NCI-H1930 (cell line): ENCODE measurements at places on chromosomes 3 and 15.
A peak's percentile ranks its signal among the peaks of the same experiment; 100 is the strongest.

- DNase-seq, result no peak
Measured at GRCh38 chr3:143436231-143436930, 316.8 kb downstream of the CHST2 start.

GRCh38 chr3:98574132-98574531, 19.3 kb downstream of the CPOX start:
- DNase-seq, result no peak

- DNase-seq, result no peak
Measured at GRCh38 chr15:38378161-38378560, 75.8 kb upstream of the FAM98B start.

- no peak for DNase-seq
Measured at GRCh38 chr15:58703610-58704009, 45.9 kb downstream of the ADAM10 start.

DNA sequence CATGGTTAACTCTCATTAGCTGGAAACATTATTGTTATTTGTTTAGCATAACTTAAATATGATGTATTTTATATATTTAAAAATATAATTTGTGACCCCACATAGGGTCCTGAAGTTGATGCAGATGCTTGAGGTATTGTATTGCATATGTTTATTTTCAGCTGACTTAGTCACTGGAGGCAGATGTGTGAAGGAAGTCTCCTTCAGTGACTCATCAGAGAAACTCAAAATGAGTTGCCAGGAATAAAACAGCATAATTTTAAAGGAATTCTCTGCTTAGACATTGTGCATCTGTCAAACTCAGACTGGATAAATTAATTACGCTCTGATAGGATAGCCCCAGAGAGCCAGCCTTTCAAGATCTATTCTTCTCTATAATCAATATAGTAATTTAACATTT, 7.9 kb upstream of the OR4F6 start:
- no peak for DNase-seq

DNA sequence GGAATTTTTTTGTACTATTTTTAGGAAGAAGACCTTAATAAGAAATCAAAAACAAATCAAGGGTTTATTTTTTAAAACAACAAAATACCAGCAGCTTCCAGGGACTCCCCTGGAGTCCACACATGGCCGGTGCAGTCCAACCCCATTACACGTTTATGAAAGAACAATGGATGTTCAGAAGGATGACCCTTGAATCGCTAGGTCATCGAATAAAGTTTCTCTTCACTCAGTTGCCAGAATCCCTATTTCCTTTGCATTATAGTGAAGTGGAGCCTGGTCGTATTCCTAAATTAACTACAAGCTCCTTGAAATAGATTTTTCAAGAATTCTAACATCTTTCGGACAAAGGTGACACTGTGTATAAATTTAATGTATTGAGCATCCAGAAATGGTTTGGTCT, 95.1 kb downstream of the BDH1 start:
- DNase-seq, result no peak

DNA sequence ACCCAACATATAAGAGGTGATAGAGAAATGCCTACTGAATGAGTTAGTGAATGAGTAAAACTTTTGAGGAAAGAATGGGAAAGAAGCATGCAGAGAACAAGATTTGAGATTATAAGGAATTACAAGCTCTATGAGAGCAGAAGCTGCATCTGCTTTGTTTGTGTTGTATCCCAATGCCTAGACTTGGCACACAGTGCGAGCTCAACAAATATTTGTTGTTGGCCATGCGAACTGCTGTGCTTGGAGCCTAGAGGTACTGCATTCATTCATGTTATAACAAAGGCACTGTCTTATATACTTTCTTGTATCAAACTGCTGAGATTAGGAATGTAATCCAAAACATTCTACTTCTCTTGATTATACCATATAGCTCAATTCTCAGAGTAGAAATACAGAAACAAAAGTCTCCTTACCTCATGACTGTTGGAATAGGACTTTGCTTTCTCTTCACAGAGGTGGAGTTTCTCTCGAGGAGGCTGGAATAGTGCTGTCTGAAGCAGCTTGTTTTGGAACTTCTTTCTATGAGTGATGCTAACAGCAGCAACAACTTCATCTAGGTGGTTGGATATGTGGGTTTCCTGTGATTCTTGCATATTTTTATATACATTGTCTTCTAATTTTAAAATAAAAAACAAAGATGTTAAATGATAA, 21.1 kb downstream of the TTC23 start:
- no peak for DNase-seq

GRCh38 chr3:37096288-37096687, 78.1 kb downstream of the LRRFIP2 start:
- no peak for DNase-seq

DNA sequence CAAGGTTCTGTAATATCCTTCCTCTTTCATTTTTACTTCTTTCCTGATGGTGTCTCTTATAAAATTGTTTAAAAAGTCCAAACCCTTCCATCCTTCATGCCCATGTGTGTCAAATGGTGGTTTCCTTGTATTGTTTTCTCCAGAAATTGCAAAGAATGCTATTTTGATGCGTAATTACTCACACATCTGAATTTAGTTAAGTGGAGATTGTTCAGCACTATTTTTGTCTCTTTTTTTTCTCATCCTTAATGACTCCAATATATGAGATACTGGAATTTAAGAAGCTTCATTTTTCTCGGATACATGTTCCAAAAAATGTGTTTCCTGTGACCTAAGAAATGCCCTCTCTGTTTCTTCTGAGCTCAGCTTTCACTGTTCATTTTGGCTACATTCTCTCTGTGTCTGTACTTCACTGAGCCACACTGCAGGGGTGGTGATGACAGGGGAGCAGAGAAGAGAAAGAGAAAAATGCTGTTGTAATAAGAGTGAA, 799.8 kb downstream of the DIPK2A start:
- no peak for DNase-seq

- DNase-seq, result no peak
Measured at GRCh38 chr3:112805126-112805525, 41.5 kb downstream of the CD200R1L start.

- no peak for DNase-seq
Measured at GRCh38 chr3:71252466-71252865, 331.1 kb downstream of the FOXP1 start.

- no peak for DNase-seq
Measured at GRCh38 chr15:27885201-27885600, 213.9 kb downstream of the OCA2 start.

- DNase-seq, result peak; percentile 73
Measured at GRCh38 chr3:151085227-151085888, at the start of gene MED12L. Gene MED12L, plus strand, starts transcription at chr3:151085664. Its CDS starts 1,263 bp downstream, at chr3:151086927.

GRCh38 chr3:39264053-39264452, 15.8 kb downstream of the CX3CR1 start:
- DNase-seq, result no peak

DNA sequence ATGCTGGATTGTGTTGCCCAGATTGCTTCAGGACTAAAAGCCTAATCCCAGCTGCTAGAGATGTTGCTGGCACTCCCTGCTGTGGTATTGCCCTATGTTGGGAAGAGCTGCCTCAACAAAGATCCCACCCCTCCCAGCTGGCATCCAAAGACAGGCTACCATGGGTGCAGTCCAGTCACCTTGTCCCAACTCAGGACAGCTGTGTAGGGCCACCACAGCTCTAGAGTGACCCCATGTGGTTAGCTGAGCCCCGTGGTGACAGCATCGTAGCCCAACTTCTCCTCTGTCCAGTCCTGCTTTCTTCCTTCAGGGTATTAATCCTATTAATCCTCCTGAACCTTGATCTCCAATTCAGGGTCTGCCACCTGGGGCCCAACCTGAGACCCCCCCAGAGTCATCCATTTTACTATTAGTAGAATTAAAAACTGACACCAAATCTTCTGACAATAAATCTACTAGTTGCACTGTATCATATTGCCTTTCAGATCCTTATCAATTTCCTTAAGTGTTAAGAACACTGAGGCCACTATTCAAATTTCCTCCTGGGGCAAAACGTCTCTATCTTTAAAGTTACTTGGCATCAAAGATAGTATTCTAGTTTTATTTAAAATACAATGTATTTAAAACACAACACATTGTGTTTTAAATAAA, 83.5 kb downstream of the AQP9 start:
- DNase-seq, result no peak

GRCh38 chr3:167839460-167840134, 104.1 kb downstream of the SERPINI1 start:
- DNase-seq, result no peak

DNA sequence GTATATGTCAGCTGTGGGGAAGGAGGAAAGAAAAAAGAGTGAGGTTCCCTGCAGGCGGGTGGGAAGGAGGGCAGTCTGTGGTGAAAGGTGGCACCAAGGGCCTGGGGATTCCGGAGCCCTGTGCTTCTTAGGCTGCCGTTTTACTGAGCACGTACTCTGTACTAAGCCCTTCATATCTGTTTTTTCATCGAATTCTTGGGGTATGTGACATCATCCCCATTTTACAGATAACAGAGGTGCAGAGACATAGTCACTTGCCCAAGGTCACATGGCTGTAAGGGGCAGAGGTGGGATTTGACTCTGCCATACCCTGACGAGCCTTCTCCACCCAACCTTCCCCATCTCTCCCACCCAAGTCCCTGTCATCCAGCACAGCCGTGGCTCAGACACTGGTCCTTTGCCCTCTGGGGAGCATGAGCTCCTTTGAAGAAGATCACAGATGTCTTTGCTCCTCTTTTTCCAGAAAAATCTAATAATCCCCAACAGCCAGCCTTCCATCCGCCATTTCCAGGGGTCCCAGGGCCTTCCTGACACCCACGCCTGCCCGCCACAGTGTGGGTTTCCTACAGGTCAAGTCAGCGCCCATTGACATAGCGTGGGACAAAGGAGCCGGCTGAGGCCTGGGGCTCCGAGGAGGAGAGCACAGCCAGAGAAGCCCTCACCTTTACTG, 24.2 kb downstream of the CYP11A1 start:
- DNase-seq, result no peak

DNA sequence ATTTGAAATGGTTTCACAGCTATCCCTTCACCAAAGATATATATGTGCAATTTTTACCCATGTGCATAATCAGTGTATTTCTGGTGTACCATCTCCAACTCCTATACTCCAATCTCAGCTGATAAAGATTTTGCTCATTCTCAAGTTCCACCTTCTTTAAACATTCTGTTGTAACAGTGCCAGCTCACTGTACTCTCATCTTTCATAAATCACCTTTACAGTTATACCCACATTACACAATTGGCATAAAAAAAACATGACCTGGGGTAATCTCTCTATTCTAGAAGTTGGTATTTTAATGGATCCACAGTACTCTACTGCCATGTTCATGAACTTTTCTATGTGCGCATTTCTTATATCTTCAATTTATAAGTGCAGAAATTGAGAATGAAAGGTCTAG, 339.9 kb upstream of the DPH6 start:
- DNase-seq, result no peak

- DNase-seq, result no peak
Measured at GRCh38 chr15:52540374-52541012, 11.8 kb upstream of the MYO5A start.

GRCh38 chr15:79329171-79329611, 18.3 kb downstream of the TMED3 start:
- DNase-seq, result no peak

DNA sequence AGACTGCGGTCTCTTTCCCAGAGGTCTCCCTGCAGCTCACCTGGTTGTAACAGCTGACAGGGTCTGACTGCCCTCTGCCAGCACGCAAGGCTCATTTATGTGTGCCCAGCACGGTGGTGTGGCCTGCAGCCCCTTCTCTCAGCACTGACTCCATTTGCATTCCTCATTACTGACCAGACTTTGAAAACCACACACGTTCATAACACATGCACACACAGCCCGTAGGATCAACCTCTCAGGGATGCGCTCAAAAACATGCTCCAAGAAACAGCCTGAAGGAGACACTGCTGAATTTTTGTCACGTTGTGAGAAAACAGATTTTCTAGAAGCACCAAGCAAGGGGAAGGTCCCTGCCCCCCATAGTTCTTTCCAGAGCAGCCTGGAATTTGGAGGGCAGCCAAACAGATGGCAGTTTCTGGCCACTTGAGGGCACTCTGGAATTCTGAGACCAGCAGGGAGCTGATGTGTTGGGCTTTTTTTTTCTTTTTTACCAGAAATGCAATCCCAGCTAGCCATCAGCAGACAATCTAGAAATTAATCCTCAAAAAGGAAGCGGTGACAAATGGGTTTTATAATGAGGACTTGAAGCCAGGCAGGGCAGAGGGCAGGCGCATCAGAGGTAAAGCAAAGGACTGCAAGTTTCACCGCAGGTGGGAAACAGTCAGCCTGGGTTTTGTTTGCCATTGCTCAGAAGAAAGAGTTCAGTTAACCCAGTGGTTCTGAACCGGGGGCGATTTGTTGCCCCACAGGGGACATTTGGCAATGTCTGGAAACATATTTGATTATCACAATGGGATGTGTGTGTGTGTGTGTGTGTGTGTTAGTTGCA, 170.5 kb upstream of the PROK2 start:
- DNase-seq, result peak; percentile 8

- DNase-seq, result no peak
Measured at GRCh38 chr3:130841357-130841756, 52.5 kb upstream of the ATP2C1 start.

DNA sequence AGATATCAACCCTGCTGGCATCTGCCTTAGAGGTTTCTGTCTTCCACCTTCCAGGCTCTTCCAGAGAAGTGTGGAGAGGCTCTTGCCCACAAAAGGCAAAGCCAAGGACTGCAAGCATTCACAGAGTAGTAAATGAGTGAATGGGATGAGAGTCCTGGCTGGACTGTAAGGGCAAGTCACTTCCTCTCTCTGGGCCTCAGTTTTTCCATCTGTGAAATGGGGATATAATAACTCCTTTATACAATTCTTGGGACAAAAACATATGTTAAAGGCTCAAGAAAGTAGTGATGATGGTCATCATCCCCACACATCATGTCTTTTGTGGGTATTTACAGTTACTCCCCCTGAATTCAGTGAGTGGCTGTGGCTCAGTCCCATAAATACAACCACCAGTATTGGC, 10.7 kb upstream of the FGD5 start:
- no peak for DNase-seq
